ENCODE measurements at places on chromosomes 3 and 15.
A peak's percentile ranks its signal among the peaks of the same experiment; 100 is the strongest.

DNA sequence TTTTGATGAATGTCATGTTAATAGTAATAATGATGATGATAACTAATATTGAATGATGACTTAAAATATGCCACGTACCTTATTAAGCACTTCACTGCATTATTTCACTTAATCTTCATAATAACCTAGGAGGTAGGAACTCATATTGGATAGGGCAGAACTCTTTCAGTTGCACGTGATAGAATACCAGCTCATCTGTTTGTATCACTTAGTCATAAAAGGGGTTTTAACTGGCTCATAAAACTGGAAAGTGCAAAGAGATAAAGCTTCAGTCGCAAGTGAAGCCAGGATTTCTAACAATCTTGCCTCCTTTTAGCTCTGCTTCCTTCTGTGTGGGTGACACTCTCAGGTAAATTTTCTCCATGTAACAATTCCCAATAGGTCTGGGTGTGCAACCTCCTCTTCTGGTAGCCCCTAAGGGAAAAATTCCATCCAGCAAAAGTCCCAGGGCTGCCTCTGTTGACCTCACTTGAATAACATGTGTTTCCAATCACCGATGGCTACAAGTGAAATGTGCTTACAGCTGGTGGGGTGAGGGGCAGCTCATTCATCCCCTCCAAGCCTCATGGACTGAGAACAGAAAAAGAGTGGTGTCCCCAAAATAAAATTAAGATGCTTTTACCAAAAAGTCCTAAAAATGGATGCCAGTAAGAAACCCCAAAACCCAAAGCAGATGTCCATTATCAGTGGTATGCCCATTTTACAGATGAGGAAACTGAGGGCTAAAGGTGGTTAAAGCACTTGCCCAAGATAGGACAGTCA lies 9.3 kb downstream of the GXYLT2 start:
- DNase-seq, result no peak

- DNase-seq, result peak; percentile 96
These were observed 77.7 kb downstream of the OCA2 start for GRCh38 chr15:28021281-28022039.

- DNase-seq, result no peak
These were observed 10.4 kb upstream of the CHAC1 start for GRCh38 chr15:40942878-40943277.

DNA sequence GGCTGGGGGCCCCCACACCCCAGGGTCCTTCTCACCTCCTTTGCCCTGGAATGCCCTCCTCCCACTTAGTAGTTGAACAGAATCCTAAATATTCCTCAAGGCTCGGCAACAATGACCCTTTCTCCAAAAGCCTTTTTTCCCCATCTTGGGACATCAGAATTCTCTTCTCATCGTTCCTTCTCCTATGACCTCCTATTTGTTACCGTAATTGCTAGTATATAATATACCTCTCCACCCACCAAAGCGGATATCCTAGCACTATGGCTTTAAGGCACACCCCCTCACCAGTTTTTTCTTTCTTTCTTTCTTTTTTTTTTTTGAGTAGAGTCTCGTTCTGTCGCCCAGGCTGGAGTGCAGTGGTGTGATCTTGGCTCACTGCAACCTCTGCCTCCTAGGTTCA lies 16.8 kb downstream of the HDAC11 start:
- DNase-seq, result no peak

DNA sequence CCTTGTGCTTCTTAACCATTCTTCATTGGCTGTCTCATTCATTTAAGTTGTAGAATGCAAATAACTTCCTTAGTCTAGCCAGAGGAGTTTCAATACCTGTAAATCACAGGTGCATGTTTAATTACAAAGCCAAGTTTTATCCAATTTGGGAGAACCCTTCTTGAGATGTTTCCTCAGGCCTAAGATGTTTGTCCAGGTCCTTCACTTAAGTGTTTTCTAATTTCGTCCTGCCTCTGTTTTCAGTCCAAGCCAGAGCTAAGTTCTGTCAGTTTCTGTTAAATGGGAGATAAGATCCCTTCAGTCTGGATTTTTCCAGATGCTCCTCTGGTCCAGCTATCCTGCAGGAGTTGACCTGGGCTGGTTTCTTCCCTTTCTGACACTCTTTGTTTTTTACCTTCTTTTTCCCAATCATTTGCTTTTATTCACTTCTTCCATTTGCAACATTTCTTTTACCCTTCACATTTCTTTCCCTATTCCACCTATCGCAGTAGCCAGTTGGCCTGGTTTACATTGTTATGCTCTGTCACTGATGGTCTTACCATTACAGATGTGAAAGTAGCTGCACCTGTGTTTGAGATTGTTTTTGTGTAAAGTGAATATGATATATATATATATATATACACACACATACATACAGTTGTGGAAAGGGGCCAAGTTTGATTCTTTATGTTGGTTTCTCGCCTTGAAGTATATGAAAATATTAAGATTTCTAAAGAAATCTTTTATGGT lies 34.5 kb downstream of the EIF2AK4 start:
- DNase-seq, result no peak

DNA sequence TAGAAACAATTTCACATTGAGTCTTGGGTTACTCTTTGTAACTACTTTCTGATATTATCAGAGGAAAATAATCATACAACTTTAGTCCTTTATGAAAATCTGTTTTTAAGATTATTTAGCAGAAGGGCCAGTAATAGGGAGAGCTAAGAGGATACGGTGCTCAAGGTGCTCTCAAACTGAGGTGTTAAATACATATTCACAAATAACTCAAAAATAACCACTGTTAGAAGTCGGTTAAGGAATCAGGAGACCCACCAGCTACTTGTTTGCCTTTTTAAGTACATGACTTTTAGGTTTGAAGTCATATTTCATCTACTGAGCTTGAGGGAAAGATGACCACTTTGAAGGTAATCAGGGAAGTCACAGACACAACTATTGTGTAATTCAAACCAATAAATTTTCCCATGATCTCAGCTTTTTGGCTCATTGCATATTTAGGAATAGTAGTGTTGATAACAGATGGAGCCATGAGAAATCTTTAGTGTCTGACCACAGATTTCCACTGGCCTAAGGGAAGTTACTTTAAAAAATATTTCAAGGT lies 1.4 kb upstream of the RSRC1 start:
- peak; percentile 35 for DNase-seq

- DNase-seq, result peak; percentile 43
These were observed 34.5 kb downstream of the DAPK2 start for GRCh38 chr15:64011736-64012135.

DNA sequence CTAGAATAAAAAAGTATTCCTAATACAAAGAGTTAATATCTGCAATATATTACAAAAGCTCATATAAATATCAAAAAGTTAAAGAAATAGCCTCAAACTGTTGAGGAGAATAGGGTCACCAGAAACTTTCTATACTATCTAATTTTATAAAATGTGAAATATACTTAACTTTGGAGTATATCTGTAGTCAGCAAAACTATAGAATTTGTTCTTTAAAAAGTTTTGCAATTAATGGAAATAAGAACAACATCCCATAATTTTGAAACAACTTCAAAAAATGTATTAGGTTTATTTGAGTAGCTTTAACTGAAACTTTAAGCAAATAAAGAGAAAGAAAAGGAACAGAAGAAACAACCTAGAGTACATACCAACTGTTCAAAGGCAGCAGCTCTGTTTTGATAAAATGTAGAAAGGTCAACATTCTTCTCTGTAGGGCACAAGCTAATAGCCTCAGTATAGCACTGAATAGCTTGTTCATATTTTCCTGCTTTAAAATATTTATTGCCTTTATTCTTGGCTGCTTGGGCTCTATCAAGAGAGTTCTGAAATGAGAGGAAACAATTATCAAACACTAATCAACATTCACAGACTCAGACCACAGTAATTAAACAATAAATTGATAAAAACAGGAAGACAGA lies 14.3 kb downstream of the TOMM70 start:
- no peak for DNase-seq
